LHCN-M2 (cell line): ENCODE measurements at places on chromosomes 2 and 18. TPM values are rescaled to one million over a fixed set of nuclear protein-coding genes. Genes with fewer than 3 reads are reported as not detected.

Gene HSBP1L1
- total RNA-seq = not detected in 2 replicates

Gene MRPL33
- total RNA-seq = 84.1 and 85.9 TPM in 2 replicates

DNA sequence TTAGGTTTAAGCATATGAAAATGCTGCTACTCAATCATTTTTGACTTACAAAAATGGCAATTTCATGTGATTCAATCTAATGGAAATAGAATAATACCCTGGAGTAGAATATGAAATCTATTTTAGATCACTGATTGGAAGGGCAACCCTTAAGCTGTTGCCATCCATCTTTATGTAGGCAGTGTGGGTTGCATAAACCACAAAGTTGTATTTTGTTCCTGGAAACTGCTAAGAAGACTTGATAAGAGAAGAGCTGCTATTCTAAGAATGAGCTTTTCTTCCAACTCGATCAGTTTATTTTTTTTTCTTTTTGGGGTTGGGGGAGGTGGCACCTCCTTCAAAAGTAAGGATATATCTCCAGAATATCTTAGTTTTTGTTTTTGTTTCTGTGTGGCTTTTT is 60.2 kb downstream of the CAVIN2 start:
- no peak for DNase-seq

Gene NT5DC4
- not detected in 2 replicates for total RNA-seq
